AG09309 (cell line): ENCODE measurements at places on chromosomes 7 and 10.

- DNase-seq, result no peak
These were observed 76.1 kb upstream of the PDSS1 start for GRCh38 chr10:26621243-26621888.

GRCh38 chr7:112172870-112173567 lies 33.2 kb downstream of the DOCK4 start:
- DNase-seq, result no peak

DNA sequence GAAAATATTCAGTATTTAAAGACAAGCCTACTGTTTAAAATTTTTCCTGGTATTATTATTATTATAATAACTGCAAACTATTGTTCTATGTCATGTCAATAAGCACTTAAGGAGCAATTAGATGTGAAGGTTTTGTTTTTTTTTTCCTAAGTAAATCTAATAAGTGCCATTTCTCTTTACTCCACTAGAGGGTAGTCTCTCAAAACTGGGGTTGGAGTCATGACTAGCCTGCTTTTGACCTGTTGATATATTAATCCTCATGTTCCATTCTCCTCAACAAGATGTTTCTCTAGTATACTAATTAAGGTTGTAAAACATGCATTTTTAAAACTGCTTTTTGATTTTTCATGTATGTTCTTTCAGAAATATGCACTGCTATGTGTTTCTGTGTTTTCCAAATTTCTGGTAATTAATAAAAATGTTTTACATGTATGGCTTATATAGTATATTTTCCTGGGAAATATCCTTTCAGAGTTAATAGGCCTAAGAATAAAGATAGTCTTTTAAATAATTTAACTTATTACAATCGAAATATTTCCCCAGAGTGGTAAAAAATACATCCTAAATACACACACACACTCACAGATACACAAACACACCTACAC lies 1.0 kb upstream of the LRRN3 start:
- no peak for DNase-seq

DNA sequence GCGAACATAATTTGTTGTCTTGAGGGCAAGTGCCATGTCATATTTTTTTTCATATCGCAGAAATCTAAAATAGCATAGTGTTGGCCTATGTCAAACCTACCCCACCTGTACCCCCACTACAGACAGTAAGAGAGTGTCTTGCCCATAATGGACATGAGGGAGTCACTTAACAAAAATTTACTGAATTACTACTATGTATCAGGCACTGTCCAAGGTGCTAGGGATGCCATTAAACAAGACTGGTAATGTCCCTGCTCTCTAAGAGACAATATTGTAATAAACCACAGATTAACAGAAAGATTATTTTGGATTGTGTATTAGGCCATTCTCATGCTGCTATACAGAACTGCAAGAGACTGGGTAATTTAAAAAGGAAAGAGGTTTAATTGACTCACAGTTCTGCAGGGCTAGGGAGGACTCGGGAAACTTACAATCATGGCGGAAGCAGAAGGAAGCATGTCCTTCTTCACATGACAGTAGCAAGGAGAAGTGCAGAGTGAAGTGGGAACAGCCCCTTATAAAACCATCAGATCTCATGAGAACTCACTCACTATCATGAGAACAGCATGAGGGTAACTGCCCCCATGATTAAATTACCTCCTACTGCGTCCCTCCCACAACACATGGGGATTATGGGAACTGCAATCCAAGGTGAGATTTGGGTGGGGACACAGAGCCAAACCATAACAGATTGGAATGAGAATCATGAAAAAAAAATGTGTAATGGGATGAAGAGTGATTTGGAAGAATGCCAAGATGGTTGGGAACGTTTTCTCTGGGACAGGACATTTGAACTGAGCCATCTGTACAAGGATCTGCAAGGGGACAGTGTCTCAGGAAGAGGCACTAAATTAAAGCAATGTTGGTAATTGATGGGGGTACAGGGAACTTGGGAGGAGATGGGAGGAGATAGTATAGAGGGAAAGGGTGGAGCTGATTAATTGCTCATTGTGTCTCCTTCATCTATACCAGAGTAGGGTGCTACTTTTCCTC lies 108.5 kb downstream of the FAM107B start:
- no peak for DNase-seq
